ENCODE measurements at places on chromosomes 7 and 10.

- no peak for DNase-seq
Measured at GRCh38 chr10:77146712-77147336, 490.8 kb downstream of the KCNMA1 start.

- DNase-seq = no peak
Measured at GRCh38 chr7:41835976-41836530, 133.2 kb upstream of the INHBA start.

- no peak for DNase-seq
Measured at GRCh38 chr7:137282043-137282442, 61.5 kb downstream of the PTN start.

DNA sequence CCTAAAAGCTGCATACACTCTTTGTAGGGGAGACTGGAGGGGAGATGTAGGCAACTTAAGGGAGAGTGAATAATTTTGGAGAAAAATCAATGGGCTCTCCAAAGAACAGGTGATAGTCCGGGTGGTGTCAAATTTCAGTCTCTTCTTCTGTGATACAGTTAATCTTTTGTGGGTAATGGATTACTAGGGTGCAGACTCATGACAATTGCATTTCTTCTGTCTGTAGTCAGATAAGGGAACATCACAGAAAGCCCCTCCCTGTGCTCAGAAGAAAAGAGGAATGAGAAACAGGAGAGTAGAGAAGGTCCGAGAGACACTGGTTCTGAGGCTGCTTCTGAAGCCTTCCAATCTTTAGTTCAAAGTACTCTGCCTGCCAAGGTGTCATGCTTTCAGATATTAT lies 1140.7 kb upstream of the LRRN3 start:
- DNase-seq = no peak

- DNase-seq = no peak
Measured at GRCh38 chr7:50362712-50363282, 58.3 kb downstream of the IKZF1 start.

Measured in glomerular endothelial cell (primary cell).